ENCODE measurements at places on chromosomes 11 and 22.

DNA sequence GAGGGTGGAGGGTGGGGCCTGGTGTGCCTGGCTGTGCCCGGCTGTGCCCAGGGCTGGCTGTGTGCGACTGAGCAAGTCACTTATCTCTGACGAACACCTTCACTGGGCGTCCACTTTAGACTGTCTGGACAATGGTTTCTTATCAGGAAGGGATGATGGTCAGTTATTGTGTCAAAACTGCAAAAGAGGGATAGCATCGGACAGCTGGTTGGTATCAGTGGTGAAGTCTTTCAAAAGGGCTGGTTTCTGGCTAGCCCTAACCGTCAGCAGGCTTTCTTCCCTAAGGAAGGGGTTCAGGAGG, 4.1 kb upstream of the MGAT3 start:
- no peak for DNase-seq

GRCh38 chr11:102244681-102245409, 72.4 kb upstream of the BIRC3 start:
- DNase-seq = no peak

GRCh38 chr22:25569983-25570382, 5.5 kb downstream of the GRK3 start:
- DNase-seq = no peak

DNA sequence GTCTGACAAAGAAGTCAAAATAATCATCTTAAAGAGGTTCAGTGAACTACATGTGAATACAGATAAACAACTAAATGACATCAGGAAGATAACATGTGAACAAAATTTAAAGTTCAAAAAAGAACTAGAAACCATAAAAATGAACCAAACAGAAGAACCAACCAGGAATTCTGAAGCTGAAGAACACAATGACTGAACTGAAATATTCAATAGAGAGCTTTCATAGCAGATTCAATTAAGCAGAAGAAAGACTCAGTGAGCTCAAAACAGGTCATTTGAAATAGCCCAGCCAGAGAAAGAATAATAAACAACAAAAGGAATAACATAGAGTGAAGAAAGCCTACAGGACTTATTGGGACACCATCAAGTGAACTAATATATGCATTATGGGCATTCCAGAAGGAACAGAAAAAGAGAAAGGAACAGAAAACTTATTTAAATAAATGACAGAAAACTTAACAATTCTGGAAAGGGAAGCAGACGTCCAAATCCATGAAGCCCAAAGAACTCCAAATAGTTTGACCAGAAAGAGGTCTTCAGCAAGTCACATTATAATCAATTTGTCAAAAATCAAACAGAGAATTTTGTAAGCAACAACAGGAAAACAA, 11.0 kb upstream of the SLC36A4 start:
- no peak for DNase-seq

DNA sequence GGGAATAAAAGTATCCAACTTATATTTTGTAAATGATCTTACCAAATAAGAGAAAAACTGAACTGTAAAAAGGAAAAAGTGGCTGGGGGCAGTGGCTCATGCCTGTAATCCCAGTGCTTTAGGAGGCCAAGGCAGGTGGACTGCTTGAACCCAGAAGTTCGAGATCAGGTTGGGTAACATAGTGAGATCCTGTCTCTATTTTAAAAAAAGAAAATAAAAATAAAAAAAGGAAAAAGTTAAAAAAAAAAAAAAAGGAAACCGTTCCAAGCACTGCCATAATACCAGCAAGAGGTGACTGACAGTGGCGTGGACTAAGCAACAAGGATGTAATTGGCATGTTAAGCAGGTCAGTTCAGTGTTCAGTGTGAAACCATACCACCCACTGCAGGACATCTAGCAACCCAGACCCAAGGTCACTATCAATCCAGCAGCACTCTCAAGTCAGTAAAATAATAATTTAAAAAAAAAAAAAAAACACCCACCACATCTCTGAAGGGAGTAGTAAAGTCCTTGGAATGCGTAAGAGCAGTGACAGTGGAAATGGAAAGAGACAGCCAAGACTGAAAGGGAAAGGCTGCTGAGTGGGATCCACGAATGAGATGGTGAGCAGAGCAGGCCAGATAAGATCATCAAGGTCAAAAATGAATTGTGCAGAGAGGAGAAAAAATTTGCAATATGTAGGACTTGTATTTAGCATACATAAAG, 43.6 kb downstream of the MAPK1 start:
- no peak for DNase-seq

DNA sequence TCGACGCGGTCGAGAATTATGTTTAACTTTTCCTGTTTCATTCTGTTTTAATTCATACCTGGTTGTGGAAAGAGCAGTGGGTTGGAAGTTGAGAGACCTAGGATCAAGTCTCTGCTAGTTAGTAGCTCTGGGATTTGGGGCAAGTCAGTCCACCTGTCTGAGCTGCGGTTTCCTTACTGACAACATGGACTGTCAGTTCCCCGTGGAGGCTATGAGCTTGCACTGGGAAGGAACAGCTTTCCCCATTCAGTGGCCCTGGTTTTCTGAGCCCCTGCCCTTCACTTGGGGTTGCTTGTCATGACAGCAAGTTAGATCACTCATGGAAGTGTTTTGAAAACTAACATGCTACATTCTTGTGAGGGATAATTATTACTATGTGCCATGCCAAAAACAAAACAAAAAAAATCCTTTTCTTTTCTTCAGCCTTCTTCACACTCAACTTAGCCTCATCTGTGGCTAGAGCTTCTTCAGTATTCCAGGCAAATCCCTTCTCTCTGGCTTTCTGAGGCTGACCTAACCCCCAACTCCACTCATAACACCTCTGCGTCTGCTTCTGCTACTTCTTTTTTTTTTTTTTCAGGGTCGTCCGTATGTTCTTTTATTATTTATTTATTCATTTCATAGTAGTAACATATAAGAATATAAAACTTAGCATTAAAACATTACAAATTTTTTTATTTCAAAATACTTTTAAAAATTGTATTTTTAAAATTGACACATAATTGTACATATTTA, 43.0 kb upstream of the ZBED5 start:
- no peak for DNase-seq

- no peak for DNase-seq
Measured at GRCh38 chr11:117315285-117316196, 515 bp downstream of the BACE1 start.

- no peak for DNase-seq
Measured at GRCh38 chr11:27012234-27012921, 18.5 kb downstream of the FIBIN start.

DNA sequence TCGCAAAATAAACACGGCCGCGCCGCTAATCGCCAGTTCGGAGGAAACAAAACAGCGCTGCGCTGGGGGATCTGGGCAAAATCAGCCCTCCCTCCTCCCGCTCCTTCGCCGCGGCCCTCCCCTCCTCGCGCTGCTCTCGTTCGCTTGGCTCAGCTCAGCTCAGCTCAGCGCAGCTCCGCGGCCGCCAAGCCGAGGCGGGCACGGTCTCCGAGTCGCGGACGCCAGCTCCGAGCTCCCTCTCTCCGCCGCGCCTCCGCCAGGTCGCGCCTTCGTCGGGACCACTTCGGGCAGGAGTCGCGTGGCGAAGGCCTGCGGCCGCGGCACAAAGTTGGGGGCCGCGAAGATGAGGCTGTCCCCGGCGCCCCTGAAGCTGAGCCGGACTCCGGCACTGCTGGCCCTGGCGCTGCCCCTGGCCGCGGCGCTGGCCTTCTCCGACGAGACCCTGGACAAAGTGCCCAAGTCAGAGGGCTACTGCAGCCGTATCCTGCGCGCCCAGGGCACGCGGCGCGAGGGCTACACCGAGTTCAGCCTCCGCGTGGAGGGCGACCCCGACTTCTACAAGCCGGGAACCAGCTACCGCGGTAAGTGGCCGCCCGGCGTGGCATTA, at the start of gene SPON1:
TSS of gene SPON1 (plus strand) at position 162 of the 607 bp plus-strand sequence. CDS start at position 344, 182 bp downstream.
- DNase-seq = no peak

DNA sequence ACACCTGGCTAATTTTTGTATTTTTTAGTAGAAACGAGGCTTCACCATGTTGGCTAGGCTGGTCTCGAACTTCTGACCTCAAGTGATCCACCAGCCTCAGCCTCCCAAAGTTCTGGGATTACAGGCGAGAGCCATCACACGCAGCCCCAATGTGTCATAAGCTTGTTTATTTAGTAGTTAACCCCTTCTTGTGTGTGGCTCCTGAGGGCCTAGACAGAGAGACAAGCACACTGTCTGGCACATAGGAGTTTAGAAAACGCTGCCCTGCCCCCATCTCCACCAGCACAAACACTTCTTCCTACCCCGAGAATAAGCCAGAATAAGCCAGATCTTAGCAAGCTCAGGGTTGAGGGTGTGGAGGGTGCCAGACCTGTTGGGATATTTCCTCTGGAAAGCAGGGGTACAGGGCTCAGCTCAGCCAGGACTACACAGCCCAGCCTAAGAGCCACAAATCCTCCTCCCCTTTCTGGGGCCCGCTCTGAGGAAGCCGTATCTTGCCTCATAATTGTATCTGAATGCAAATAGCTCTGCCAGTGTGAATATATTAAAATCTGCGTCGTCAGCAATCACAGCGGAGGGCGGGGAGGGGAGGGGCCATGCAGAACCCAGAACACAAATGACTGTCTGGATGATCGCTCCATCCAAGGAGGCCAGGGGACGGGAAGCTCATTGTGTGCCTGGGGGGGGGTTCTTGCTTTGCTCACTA, 247.3 kb downstream of the MN1 start:
- no peak for DNase-seq

DNA sequence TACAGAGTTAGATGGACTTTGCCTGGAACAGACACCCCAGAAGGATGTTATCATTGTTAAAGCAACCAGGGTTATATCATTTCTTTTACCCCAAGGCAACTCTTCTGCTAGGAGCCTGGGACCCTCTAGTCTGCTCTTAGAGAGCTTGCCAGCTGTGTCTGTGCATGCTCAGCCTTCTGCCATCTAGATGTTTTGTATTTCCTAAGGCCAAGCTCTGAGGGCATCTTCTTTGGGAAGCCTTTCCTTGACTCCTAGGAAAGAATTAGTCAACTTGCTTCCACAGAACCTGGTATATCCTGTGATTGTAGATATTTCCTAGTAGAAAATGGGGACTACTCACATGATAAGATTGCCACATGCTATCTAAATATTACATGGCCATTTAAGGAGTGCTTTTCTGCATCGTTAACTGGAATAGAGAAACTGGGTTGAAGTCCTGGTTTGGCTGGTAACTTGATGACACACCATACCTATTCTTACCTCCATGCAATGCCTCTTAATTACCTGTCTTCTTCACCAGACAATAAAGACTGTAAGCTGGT, 87.6 kb downstream of the STIM1 start:
- no peak for DNase-seq

- no peak for DNase-seq
Measured at GRCh38 chr11:45881708-45882368, 3.6 kb upstream of the MAPK8IP1 start.

- no peak for DNase-seq
Measured at GRCh38 chr11:64238999-64239398, 1.9 kb upstream of the FKBP2 start.
